ENCODE measurements at places on chromosomes 1 and 21.

- H3K4me3 ChIP-seq: no peak overlapping the region
- DNase-seq: no peak
- H3K27ac ChIP-seq: no peak overlapping the region
- no peaks in the 10 kb centered on the region for H3K36me3 ChIP-seq
Observed at GRCh38 chr1:106344494-106344893, 712.0 kb upstream of the PRMT6 start.

- H3K27ac ChIP-seq: no peak overlapping the region
- no peak for DNase-seq
- peak overlapping the region; percentile 83 for H3K4me3 ChIP-seq
- H3K4me1 ChIP-seq: peaks cover 18% of the 10 kb centered on the region
Observed at GRCh38 chr1:225880222-225880588, 2.0 kb downstream of the TMEM63A start.

DNA sequence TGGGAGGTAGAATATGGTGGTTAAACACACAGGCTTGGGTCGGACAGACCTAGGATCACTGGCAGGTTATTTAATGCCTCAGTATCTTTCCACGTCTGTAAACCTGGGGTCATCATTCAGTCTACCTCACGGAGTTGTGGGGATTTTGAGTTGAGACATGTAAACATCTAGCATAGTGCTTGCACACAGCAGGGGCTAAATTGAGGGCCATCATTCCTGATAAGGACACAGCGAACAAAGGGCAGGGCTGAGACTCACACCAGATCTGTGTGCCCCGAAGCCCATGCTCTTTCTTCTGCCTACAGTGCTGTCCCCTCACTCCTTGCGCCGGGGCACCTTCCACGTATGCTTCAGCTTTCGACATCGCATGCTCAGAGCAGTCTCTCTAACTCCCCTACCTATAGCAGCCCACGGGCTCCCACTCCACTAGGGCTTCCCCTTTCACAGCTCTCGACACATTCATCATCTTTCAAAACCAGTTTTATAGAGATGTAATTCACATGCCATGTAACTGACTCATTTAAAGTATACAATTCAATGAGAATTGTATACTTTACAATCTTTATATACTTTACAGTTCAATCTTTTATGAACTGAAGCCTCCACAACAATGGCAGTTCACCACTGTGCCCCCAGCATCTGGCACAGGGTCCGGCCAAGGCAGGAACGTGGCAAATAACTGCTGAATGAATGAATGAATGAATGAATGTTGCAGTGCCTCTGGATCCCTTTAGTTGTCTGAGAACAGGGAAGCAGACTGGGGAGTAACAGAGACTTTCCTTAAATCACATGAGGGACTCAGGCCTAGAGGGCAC lies 48.0 kb downstream of the GPR161 start:
- H3K27ac ChIP-seq: no peak overlapping the region
- no peaks in the 10 kb centered on the region for H3K4me1 ChIP-seq
- peaks cover 12% of the 10 kb centered on the region for H3K36me3 ChIP-seq
- no peak for DNase-seq
- no peaks in the 10 kb centered on the region for H3K27me3 ChIP-seq

GRCh38 chr1:244311784-244312532 lies 139.8 kb downstream of the ADSS2 start:
- no peak for DNase-seq
- H3K4me1 ChIP-seq: peaks cover 8% of the 10 kb centered on the region
- peaks cover 3% of the 10 kb centered on the region for H3K36me3 ChIP-seq
- no peak overlapping the region for H3K27ac ChIP-seq
- H3K4me3 ChIP-seq: no peak overlapping the region
- no peaks in the 10 kb centered on the region for H3K27me3 ChIP-seq

DNA sequence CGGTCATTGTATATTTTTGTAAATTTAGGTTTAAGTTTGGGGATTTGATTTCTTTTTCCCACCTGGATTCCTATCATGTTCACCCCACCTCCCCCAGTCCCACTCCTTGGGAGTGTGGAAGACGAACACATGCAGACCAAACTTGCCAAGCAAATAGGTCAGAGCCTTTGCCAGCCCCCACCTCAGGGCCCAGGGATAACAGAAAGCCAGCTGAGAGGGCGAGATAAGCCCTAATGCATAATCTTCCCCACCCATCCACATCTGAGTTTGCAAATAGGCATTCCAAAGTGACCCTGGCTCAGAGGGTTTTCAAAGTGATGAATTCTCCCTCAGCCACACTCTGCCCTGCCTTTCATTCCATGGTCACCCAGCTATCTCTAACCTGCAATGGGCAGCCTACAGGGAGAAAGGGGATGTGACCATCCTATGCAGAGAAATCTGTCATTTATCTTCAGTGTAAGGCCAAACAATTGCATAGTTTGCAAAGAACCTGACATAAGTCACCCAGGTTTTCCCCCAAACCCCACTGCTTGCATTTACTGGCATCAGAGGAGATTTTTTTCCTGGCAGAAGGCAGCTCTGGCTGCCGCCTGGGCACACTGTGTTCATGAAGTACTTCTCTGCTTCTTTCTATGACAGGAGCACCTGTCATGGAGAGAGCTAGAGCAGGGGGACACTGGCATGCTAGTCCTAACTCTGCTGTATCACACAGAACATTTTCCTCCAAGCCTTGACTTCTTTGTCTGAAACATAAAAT lies 69.0 kb upstream of the NFIA start:
- H3K27me3 ChIP-seq: peaks cover 7% of the 10 kb centered on the region
- peaks cover 12% of the 10 kb centered on the region for H3K4me1 ChIP-seq
- no peak overlapping the region for H3K27ac ChIP-seq
- no peak for DNase-seq
- H3K36me3 ChIP-seq: no peaks in the 10 kb centered on the region
- no peak overlapping the region for H3K4me3 ChIP-seq

DNA sequence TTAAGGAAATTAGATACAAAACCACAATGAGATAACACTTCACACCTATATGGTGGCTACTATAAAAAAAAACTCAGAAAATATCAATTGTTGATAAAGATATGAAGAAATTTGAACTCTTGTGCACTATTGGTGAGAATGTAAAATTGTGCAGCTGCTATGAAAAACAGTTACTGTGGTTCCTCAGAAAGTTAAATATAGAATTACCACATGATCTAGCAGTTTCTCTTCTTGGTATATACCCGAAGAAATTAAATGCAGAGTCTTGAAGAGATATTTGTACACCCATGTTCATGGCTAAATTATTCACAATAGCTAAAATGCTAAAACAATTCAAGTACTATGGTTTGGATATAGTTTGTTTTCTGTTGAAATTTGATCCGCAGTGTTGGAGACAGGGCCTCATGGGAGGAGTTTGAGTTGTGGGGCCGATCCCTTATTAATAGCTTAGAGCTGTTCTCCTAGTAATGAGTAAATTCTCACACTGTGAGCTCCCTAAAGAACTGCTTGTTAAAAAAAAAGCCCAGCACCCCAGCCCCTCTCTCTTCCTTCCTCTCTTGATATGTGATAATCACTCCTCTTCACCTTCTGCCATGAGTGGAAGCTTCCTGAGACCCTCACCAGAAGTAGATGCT lies 1412.1 kb downstream of the PLA2G4A start:
- H3K27me3 ChIP-seq: no peaks in the 10 kb centered on the region
- H3K4me1 ChIP-seq: peaks cover 10% of the 10 kb centered on the region
- DNase-seq: no peak
- H3K4me3 ChIP-seq: no peak overlapping the region
- no peaks in the 10 kb centered on the region for H3K36me3 ChIP-seq
- no peak overlapping the region for H3K27ac ChIP-seq

DNA sequence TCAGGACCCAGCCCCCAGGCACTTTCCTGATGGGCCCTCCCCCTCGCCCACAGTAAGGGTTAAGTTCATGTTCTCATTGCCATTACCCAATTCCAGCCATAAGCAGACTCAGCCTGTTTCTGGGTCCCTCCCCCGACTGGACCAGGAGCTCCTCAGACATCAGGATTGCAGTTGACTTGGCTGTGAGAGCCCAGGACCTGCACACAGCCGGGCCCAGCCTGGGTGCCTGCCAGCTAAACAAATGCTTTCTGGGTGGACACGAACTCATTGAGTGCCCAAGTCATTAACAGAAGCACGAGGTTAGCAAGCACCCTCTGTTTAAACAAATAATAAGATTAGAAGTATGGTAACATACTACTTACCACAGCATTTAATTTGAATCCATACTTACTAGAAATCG lies 147.9 kb upstream of the POU3F1 start:
- H3K36me3 ChIP-seq: no peaks in the 10 kb centered on the region
- H3K4me1 ChIP-seq: peaks cover 31% of the 10 kb centered on the region
- peaks cover 76% of the 10 kb centered on the region for H3K27me3 ChIP-seq
- no peak overlapping the region for H3K4me3 ChIP-seq
- H3K27ac ChIP-seq: no peak overlapping the region

- no peak overlapping the region for H3K27ac ChIP-seq
- no peaks in the 10 kb centered on the region for H3K36me3 ChIP-seq
Observed at GRCh38 chr1:18666317-18666920, 35.8 kb downstream of the PAX7 start.

DNA sequence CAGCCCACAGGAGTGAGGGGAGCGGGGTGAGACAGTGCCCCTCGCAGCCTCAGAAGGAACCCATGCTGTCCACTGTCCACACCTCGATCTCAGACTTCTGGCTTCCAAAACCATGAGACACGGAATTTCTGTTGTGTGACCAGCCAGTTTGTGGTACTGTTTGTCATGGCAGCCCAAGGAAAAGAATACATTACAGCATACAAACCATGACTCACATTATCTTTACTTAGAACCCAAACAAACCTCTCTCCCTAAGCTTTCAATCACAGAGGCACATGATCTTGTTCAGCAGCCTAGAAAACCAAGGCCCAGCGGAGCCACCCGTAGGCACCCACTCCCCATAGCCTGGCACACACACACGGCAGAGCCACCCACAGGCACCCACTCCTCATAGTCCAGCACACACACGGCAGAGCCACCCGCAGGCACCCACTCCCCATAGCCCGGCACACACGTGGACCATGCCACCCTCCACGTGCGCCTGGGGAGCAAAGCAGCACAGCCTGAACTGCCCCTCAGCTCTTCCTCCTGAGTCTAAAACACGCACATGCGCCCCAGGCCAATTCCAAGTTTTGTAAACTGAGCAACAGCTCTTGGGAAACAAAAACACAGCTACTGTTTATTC lies 458 bp upstream of the KRTAP10-4 start:
- H3K27me3 ChIP-seq: no peaks in the 10 kb centered on the region
- no peak overlapping the region for H3K4me3 ChIP-seq
- DNase-seq: no peak
- H3K36me3 ChIP-seq: peaks cover 2% of the 10 kb centered on the region
- H3K27ac ChIP-seq: no peak overlapping the region
- no peaks in the 10 kb centered on the region for H3K4me1 ChIP-seq

DNA sequence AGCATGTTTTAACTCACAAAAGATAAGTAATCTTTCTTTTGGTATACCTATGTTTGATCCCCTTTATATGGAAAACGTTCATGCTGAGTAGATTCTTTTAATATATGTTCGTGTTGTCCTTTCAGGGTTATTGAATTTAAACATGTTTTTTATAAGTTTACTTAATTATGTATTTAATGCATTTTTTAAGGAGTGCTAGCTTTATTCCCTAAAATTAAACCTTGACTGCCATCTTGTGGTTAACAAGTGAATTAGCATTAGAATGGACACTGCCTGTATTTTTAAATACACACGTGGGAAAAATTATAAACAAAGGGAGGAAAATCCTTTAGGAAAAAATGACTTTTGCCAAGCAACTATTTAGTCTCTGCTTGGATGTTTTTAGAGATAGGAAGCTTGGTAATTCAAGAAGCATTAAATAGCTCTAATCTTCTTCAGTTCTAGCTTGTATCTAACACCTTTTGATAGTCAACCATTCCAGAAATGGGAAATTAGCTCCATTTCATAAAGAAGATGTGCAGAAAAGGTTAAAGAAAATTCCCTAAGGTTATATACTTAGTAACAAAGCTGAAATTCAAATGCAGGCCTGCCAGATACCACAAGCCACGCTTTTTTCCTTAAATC lies 43.0 kb downstream of the UBE2U start:
- DNase-seq: no peak
- peaks cover 49% of the 10 kb centered on the region for H3K4me1 ChIP-seq

- H3K27me3 ChIP-seq: peaks cover 10% of the 10 kb centered on the region
- H3K27ac ChIP-seq: no peak overlapping the region
- no peak for DNase-seq
- no peak overlapping the region for H3K4me3 ChIP-seq
- peaks cover 26% of the 10 kb centered on the region for H3K4me1 ChIP-seq
- H3K36me3 ChIP-seq: no peaks in the 10 kb centered on the region
Observed at GRCh38 chr1:55877437-55878232, 662.5 kb upstream of the USP24 start.

GRCh38 chr1:232917053-232917452 lies 33.4 kb upstream of the NTPCR start:
- no peaks in the 10 kb centered on the region for H3K27me3 ChIP-seq
- H3K36me3 ChIP-seq: no peaks in the 10 kb centered on the region
- H3K4me3 ChIP-seq: no peak overlapping the region
- no peak for DNase-seq

DNA sequence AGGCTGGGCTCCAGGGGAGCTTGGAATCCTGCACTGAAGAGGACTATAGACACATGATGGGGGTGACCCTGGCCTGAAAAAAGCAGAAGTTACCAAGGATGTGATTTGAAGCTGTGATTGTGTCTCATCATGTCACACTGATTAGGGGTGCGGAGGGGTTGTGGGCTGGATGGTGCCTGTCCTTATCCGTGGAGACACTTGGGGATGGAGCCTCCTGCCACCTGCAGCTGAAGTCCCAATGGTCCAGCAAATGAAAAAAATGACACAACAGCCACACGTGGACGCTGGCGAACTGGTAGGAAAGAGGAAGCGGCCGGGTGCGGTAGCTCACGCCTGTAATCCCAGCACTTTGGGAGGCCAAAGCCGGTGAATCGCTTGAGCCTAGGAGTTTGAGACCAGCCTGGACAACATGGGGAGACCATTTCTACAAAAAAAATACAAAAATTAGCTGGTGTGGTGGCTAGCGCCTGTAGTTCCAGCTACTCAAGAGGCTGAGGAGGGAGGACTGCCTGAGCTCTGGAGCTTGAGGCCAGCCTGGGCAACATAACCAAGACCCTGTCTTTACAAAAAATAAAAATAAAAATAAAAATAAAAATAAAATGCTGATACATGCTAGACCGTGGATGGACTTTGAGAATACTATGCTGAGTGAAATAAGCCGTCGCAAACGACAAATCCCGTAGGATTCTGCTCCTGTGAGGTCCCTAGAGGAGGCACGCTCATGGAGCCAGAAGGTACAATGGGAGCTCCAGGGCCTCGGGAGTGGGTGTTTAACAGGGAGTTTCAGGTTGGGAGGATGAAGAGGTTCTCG lies 838 bp upstream of the IBA57 start:
- peak overlapping the region; percentile 78 for H3K4me3 ChIP-seq
- peaks cover 18% of the 10 kb centered on the region for H3K4me1 ChIP-seq
- H3K36me3 ChIP-seq: no peaks in the 10 kb centered on the region
- peak overlapping the region; percentile 97 for H3K27ac ChIP-seq

DNA sequence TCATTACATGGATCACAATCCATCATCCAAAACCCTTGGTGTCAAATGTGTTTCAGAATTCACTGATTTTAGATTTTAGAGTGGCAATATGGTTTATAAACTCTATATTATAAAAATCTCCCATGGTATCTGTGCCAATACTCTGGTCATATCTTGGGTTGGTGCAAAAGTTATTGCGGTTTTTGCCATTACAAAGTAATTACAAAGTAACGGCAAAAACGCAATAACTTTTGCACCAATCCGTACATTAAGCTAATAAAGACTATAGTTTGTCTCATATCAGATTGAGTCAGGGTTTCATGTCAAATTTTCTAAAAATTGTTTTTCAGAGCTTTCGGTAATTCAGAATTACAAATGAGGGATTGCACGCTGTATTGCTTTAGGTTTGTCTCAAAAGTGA lies 23.4 kb upstream of the NTMT2 start:
- no peak for DNase-seq
- no peaks in the 10 kb centered on the region for H3K36me3 ChIP-seq
- H3K4me1 ChIP-seq: peaks cover 5% of the 10 kb centered on the region
- H3K4me3 ChIP-seq: no peak overlapping the region
